ENCODE measurements at places on chromosomes 13 and 19. TPM values are rescaled to one million over a fixed set of nuclear protein-coding genes. Genes with fewer than 3 reads are reported as not detected.

DNA sequence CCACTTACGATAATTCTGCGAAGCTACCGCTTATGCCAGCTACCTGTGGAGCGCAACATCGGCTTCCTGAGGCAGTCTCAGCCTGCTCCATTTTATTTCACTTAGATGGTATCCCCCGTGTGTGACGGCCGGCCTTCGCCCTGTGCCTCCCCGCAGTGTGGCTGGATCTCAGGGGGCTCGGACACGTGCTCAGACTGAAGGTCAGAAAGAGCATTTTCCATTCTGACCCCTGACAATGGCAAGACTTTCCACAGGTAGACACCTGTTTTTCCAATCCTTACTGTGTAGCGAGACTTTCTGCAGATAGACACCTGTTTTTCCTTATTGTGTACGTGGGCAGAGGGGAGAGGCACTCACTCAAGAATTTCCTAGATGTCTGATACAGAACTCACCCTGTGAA is 52.7 kb downstream of the ATP11A start:
- no peak for DNase-seq

DNA sequence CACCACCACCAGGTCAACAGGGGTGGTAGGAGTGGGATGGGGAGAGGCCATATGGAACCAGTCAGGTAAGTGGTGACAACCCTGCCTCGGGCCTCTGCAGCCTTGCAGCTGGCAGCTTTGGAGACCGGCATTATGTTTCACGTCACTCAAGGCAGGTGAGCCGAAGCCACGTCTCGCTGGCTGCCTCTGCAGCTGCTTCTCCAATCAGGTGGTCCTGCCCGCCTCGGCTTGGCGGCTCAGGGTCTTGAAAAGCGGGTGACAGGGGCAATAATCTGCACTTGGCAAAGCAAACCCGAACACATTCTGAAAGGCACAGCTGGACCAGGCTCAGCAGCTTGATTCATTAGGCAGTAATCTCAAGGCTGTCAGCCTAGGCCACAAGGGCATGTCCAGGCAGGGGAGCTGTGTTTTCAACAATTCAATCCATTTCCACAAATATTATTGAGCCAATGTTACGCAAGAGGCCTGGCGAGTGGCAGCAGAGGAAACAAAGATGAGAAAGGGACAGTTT is 77.4 kb upstream of the PCDH8 start:
- no peak for DNase-seq

GRCh38 chr19:18126097-18126496 is 26.9 kb upstream of the PIK3R2 start:
- DNase-seq, result no peak

GRCh38 chr13:56102641-56103040 is 1038.1 kb upstream of the PRR20A start:
- DNase-seq, result no peak

DNA sequence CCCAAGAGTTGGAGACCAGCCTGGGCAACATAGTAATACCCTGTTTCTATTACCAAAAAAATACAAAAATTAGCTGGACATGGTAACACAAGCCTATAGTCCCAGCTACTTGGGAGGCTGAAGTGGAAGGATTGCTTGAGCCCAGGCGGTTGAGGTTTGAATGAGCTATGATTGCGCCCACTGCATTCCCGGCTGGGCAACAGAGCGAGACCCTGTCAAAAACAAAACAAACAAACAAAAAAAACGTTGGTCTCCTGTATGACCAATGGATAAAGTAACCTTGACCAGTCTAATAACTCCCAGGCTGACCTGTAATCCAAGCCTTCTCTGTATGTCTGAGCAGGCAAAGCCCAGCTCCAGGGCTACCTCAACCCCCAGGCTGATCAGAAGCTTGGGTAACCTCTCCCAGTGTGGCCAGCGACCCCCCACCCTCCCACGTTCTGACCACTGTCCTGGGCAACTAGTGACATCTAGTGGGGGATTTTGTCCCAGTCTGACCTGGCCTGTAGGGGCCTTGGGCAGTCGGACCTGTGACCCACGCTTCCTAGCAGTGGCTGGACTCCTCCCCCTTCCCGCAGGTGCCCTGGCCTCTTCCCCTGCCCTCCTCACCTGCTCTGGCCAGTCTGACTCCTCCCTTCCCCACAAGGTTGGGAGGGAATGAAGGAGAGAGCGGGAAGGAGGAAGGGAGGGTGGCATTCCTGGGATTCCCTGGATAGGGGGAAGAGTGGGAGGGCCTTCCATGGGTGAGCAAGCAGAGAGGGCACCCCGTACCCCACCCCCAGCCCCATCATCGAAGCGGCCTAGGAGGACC is 1.0 kb upstream of the BCAM start:
- DNase-seq, result no peak

TYROBP gene
- not detected for total RNA-seq

GRCh38 chr19:45793178-45793564 is 526 bp upstream of the DMWD start:
- no peak for DNase-seq

NDFIP2 gene
- 29.6 TPM for total RNA-seq

- no peak for DNase-seq
Observed at GRCh38 chr13:49419276-49419675, 24.6 kb downstream of the CAB39L start.

DNM2 gene
- total RNA-seq, result 143 TPM

SLC46A3 gene
- total RNA-seq, result 2.3 TPM

- no peak for DNase-seq
Observed at GRCh38 chr19:12287958-12288500, 6.7 kb downstream of the ZNF44 start.

DNA sequence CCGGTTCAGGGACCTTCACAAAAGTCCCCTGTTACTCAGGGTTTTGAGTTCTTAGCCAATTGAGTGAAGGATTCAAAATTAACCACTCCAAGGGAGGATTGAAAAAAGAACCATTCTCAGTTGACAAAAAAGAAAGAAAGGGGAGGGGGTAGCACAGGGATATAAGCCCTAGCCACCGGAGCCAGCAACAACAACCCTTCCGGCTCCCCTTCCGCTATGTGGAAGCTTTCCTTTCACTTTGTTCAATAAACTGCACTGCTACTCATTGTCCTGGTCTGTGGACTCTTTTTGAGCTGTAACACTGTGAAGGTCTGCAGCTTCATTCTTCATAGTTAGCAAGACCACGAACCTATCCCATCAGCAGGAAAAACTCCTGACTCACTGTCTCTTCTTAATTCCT is 1488.1 kb upstream of the PRR20A start:
- DNase-seq, result no peak

DNA sequence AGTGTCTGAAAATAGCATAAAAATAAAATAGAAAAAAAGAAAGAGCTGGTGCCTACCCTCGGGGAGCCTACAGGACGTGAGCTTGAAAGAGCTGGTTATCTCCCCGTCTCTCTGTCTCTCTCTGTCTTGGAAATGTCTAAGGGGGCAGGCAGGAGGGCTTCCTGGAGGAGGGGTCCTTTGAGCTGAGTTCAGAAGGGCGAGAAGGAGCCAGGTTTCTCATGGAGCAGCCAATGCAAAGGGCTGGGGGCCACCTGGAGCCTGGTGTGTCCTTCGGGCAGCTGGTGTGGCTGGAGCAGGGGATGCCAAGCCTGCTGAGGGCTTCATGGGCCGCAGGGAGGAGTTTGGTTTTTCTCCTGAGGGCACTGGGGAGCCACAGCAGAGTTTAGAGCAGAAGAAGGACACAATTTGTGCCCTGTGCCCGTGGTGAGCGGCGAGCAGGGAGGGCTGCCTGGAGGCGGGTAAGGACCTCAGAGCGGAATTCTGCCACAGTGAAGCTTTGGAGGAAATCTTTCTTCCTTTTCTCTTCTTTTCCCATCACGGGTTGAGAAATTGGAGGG is 38.7 kb downstream of the EFNA2 start:
- no peak for DNase-seq

DNA sequence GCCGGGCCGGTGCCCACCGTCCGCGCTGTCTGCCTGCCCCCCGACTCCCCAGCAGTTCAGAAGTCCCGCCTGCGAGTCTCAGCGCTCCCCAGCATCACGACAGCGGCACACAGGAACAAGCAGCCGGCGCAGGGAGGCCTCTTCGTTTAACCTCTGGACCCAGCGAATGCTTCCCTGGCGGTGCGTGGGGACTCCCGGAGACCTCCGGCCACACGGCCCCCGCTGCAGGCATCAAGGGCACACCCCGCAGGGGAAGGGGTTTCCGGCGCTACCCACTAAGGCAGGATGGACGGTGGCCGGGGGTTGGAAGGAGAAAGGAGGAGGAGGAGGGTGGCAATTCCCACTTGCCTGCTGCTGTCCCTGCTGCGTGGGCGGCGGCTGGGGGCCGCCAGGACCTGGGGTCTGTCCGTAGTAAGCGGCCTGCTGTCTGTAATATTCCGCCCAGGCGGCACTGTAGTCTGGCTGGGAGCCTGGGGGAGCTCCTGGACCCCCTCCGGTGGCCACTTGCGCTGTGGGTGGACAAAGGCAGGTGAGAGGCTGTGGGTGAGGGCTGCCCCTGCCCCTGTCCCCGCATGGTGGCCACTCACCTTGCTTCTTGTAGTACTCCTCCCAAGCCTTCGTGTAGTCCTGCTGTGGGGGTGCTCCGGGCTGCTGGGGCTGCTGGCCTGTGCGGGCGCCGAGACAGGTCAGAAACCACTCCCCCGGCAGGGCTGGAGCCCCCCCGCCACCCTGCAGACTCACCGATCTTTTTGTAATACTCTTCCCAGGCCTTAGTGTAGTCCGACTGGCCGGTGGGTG is 9.6 kb downstream of the KHSRP start:
- no peak for DNase-seq

- no peak for DNase-seq
Observed at GRCh38 chr13:100547791-100548201, 40.8 kb downstream of the GGACT start.

DNA sequence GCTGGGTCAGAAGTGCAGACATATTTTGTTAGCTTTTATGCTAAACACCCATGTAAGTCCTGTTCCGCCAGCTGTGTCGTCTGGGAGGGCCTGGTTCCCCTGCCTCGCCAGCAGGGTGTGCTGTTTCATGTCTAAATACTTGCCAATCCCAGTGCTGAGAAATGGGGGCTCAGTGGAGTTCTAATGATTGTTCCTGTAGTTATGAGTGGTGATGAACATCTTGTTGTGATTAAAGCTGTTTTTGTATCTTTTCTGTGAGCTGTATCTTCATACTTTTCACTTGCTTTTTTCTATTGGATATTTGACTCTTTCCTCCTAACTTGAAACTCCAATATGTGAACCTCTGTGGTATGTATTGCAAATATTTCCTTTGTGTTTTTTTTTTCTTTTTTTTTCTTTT is 32.7 kb downstream of the KDM4B start:
- DNase-seq, result peak; percentile 71

GRCh38 chr13:97914540-97914939 is 38.9 kb upstream of the IPO5 start:
- DNase-seq, result no peak

GRCh38 chr19:29411113-29411581 is 114.6 kb upstream of the VSTM2B start:
- no peak for DNase-seq
